ENCODE measurements at places on chromosomes 7 and 10.

GRCh38 chr10:119177708-119178371 lies 772 bp downstream of the PRDX3 start:
- no peak for DNase-seq

- DNase-seq, result no peak
Measured at GRCh38 chr7:100191775-100192174, 14.1 kb downstream of the STAG3 start.

DNA sequence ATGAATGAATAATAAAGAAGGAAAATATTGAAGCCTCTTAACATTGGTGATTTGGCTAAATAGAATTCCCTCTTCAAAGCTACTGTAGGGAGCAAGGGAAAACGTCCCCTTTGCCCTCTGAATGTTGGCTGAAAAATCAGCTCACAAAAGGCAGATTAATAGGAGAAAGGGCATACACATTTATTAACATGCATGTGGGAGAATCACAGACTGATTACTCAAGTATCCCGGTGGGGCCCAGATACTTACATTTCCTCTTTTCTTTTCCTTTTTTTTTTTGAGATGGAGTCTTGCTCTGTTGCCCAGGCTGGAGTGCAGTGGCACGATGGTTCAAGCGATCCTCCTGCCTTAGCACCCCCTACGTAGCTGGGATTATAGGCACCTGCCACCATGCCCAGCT lies 68.5 kb downstream of the HK1 start:
- no peak for DNase-seq

- DNase-seq, result no peak
Measured at GRCh38 chr10:69961881-69962745, 90.5 kb upstream of the MACROH2A2 start.

DNA sequence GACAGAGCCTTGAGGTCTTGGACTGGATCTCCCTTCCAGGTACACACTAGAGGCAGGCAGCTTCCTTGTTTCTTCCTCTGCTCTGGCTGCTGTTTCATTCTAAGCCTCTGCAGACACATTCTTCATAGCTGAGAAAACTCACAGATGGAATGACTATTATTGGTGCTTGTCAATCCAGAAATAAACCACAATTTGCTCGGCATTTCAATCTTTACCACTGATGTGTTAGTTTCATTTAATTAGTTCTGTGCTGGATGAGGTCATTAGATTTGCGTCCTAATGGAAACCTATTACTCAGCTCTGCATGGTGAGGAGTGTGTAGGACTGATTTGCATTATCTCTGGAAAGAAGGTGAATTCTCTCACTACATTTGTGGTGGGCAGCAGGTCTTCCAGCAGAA lies 392.5 kb downstream of the NRG3 start:
- DNase-seq, result no peak

- no peak for DNase-seq
Measured at GRCh38 chr7:2006921-2007381, 225.8 kb downstream of the MAD1L1 start.

All from nucleus accumbens (tissue), 56 donors.